ENCODE measurements at places on chromosomes 5 and 9.

- no peak for DNase-seq
These were observed 340.8 kb downstream of the HCN1 start for GRCh38 chr5:45355189-45355992.

DNA sequence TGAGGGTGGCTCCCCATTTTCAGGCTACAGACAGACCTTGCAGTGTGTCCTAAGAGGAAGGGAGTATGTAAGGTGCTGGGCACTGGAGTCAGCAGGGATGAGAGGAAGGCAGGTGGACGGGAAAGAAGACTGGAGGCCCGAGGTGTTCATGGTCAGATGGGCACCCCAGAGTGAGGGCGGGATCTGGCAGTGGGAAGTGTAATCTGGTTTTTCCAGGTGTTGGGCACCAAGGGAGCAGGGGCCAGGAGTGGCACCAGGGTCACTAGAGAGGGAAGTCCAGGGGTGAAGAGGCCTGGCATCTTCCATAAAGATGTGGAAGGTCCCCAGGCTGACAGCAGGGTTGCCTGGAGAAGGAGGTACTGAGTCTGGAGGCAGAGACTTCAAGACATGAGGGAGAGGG is 29.7 kb downstream of the PITX1 start:
- no peak for DNase-seq

DNA sequence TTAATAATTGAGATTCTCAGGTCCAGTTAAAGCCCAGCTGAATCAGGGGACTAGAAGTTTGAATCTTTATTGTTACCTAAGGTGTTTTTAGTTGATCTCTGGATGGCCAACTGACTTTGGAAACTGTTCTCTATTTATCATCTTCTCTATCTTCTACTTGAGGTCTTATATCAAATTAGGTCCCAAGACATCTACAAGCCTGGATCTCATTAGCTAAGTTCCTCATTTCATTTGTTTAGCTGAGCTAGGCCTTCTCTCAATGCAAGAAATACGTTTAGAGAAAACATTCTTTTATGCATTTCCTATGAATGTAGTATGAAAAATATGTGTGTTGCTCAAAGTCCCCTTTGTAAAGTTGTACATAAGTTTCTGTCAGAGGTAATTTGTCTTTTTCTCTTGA is 196.6 kb downstream of the PTTG1 start:
- no peak for DNase-seq

GRCh38 chr9:23979491-23979890 is 153.5 kb upstream of the ELAVL2 start:
- no peak for DNase-seq

DNA sequence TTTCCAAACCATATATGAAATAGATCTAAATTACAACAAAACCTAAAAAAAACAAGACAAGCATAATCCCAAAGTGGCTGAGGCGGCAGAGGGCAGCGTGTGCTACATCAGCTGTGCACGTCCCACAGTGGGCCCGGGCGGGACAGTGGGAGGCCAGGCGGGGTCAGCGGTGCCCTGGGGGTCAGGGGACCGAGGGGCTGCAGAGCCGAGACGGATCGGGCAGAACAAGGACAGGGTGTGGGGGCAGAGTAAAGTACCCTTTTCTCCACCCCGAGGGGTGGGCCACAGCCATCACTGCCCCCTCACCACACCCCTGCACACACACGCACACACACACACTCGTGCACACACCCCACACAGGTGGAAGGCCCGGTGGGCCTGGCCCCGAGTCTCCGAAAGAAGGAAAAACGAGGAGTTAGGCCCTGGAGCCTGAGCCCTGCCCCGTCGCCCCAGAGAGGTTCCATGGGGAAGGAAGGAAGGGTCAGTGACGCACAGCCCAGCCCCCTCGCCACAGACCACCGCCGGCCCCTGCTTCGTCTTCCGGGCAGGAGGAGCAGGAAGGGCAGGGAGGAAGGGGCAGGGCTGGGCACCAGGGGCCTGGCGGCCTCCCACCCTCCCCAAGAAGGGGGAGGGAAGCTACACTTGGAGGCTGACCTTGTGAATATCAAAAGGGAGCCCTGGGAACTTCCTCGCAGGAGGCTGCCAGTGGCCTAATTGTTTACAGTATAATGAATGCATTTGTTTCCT is 49.6 kb upstream of the UBAC1 start:
- no peak for DNase-seq

GRCh38 chr9:137432687-137433348 is 8.3 kb downstream of the ENTPD8 start:
- DNase-seq = no peak

- DNase-seq = no peak
These were observed 5.2 kb downstream of the HAPLN1 start for GRCh38 chr5:83715236-83716065.

- no peak for DNase-seq
These were observed 66.9 kb downstream of the ENTREP1 start for GRCh38 chr9:69391946-69392345.

DNA sequence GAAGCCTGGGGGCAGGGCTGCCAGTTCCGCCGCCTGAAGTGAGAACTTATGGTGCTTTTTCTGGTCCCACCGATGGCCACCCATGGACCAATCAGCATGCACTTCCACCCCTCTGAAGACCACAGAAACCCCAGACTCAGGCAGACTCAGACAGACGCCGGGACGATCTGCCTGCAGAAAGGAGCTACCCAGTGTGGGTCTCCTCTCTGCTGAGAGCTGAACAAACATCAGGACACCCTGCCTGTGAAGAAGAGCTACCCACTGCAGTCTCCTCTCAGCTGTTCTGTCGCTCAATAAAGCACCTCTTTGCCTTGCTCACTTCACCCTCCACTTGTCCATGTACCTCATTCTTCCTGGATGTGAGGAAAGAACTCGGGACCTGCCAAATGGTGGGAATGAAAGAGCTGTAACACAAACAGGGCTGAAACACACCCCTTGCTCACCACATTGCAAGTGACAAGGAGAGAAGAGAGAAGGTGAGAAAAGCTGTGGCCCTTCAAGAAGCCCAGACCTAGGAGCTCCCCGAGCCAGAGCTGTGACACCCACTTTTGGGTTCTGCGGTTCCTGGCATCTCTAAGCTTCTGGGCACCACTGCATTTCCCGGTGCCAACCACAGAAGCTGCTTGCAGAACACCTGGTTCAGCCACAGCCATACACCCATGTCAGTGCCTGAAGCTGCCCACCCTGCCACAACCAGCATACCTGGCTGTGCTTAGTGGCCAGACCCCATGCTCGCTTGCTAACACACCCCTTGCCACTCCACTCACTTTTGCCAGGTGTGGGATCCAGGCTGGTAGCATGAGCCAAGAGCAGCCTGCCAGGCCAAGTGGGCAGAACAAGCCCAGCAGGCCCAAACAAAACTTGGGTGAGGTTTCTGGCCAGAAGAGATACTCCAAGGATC is 114.3 kb upstream of the TSLP start:
- DNase-seq = no peak

- no peak for DNase-seq
These were observed 217.5 kb downstream of the DENND1A start for GRCh38 chr9:123712399-123712798.

GRCh38 chr5:113487781-113488644 is at the start of gene MCC:
MCC (minus strand) TSS chr5:113488453.
- no peak for DNase-seq

- no peak for DNase-seq
These were observed 60.5 kb downstream of the ROPN1L start for GRCh38 chr5:10502130-10502529.

GRCh38 chr5:124981901-124982300 is 235.5 kb upstream of the ZNF608 start:
- no peak for DNase-seq

DNA sequence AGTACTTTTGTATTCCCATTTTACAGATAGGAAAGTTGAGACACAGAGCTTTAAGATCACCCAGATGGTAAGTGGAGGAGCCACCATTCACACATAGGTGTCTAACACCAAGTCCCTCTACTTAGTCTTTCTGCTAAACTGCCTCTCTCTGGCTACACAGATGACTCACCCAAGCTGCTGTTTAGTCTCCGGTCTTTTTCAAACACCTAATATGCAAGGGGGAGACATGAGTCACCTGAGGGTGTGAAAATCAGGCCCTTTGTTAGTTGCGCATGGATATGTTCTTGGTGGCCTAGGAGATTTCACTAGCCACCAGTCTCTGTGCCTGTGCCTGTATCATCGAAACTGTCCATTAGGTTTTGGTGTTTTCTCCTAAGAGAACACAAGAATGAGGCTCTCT is 117.8 kb downstream of the MAST4 start:
- DNase-seq = no peak

GRCh38 chr5:180172447-180173197 is 36.4 kb downstream of the RASGEF1C start:
- no peak for DNase-seq

- no peak for DNase-seq
These were observed 49.6 kb upstream of the SIMC1 start for GRCh38 chr5:176188506-176189193.

DNA sequence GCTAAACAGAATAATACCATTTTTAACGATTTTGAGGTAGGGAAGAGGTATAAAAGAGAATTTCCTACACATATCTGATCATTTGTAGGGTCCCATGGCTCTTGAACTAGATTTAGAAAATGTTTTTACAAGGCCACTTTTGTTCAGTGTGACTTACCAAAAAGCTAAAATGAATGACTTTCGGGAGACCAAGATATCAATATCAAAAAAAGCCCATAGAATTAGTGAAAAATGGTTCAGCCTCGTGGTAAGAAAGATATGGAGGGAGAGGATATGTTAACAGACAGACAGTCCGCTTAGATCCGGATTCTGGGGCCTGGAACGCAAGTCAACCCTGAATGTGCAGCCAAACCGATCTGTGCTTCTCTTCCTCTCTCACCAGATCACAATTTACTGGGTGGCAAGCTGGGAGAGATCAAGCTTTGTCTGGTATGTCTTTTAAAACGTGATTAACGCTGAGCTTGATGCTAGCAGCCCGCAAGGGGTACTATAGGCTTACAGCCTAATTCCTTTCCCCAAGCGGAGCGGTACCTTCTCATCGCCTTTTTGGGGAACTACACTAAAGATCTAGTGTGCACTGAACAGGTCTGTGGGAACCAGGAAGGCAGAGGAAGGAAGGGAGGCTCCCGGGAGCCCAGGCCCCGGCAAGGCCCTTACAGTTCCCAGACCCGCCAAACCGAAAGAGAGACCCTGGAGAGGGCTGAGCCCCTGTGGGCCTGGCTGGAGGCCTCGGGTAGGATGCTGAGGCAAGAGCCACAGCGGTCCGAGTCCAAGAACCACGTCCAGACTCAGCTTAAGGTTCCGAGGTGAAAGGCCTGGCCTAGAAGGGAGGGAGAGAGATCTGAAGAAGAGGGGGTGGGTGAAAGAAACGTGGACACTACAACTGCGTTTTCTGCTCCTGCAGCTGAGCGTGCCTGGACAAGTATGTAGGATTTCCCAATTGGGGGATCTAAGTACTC is 2.9 kb downstream of the NR2F1-AS1 start:
- no peak for DNase-seq

DNA sequence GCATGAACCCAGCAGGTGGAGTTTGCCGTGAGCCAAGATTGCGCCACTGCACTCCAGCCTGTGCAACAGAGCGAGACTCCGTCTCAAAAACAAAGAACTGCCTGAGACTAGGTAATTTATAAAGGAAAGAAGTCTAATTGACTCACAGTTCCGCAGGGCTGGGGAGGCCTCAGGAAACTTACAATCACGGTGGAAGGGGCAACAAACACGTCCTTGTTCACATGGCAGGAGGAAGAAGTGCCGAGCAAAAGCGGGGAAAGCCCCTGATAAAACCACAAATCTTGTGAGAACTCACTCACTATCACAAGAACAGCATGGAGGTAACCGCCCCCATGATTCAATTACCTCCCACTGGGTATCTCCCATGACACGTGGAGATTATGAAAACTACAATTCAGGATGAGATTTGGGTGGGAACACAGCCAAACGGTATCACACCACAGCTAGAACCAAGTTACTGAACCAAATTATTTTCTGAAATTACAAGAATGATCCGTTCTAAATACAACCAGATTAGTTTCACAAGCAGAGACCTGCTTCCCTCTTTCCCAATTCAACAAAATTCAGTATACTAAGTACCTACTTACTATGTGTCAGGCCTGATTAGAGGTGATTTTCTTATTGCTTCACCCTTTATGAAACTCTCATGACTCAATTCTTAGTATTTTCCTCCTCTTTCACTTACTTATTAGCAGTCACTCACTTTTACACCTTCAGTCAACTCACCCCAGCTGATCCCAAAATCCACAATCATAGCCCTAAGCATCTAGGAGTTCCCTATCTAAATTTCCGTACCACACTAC is 8.4 kb downstream of the UBTD2 start:
- DNase-seq = no peak

DNA sequence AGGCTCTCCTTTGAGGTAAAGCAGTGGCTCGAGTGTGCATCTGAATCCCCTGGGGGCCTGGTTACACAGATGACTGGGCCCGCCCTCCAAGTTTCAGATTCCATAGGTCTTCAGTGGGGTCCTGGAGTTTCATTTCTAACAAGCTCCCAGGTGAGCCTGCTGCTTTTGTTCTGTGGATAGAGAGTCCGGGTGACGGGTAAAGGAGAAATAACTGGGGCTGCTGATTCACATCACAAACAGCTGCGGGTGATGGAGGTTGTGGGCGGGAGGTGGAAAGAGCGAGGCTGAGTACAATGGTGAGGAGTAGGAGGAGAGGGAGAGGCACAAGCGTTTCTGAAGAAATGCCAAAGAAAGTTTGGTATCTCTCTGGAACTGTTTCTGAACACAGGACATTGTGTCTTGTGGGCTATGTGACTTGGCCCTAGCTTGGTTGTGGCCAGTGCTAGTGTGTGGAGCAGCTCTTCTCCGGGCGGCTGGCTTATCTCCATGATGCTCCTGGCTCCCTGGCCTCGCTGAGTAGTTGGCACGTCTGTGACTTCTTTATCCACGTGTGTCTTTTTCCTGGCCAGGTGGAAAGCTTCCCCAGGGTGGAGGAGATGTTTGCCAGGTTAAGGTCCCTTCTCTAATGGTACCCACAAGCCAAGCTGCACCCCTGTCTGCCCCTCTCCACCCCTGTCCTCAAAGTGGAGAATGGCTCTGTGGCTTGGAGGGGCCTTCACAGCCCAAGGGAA is 61.7 kb downstream of the HSPA4 start:
- DNase-seq = no peak

DNA sequence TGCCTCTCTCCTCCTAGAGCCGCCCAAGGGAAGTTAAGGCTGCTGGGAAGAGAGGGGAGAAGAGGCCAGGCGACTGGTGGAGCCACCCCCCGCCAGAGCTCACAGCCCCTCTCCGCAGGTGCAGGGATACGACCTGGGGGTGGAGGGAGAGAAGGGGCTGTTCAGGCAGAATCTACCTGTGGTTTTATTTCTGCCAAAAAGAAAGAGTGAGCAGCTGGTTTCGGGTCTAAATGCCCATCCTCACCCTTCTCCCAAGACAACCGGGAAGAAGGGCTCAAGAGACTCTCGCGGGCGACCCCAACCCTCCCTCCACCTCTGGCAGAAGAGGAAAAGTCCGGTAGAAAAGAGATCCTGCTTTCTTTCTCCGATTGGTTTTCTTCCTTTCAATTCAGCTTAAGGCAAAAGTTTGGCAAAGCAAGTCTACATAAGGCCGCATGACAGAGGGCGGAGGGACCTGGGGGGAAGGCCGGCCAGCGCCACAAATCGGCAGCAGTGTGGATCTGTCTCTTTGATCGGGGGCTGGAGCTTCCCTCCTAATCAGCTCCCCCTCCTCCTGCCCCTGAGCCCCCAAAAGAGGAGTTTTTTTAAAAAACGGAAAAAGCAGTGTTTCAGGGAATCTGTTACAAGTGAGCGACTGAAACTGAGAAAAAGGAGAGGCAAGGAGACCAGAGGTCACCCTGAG is 16.3 kb downstream of the FAM78A start:
- DNase-seq = no peak
